ENCODE measurements at places on chromosomes 5 and 9. TPM values are rescaled to one million over a fixed set of nuclear protein-coding genes. Genes with fewer than 3 reads are reported as not detected.

Gene APBA1
- total RNA-seq: 1.1 TPM

Gene CKMT2
- 2.4 TPM for total RNA-seq

- H3K4me1 ChIP-seq: no peaks in the 10 kb centered on the region
- no peaks in the 10 kb centered on the region for H3K27me3 ChIP-seq
- no peak overlapping the region for H3K27ac ChIP-seq
- DNase-seq: no peak
- no peak overlapping the region for H3K4me3 ChIP-seq
Observed at GRCh38 chr5:179439181-179439985, 94.1 kb upstream of the ADAMTS2 start.

DNA sequence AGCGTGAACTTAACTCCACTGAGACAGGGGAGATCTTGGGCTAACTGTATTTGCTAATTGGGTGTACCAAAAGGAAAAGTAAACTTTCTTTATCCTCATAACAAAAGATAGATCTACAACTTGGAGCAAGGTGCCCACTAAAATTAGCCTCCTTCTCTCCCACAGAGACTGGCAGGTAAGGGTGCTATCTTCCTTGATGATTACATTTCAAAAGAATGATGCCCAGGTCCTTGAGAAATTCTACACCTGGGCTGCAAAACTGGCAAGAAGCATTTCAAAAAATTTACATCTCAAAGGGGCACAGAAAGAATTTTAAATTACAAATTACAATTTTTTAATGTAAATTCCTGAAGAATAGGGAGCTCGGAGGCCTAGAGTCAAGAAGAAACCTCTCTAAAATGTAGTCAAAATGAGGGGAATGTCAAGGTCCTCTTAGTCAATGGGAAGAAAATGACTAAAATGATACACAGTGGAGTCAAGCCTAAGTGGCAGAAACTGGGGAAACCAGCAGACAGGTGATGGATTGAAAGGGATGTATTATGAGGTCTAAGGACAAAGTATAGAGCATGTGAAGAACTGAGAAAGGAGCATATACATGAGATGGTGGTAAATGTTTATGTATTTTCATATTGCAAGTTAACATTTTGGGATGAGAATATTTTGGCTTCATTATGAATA, 348.3 kb upstream of the TUSC1 start:
- H3K4me1 ChIP-seq: peaks cover 23% of the 10 kb centered on the region
- no peaks in the 10 kb centered on the region for H3K36me3 ChIP-seq
- H3K27me3 ChIP-seq: no peaks in the 10 kb centered on the region
- H3K4me3 ChIP-seq: no peak overlapping the region
- H3K27ac ChIP-seq: no peak overlapping the region

GRCh38 chr9:86069206-86069869, 30.0 kb downstream of the GOLM1 start:
- H3K4me3 ChIP-seq: no peak overlapping the region
- peaks cover 2% of the 10 kb centered on the region for H3K4me1 ChIP-seq
- no peak for DNase-seq
- no peaks in the 10 kb centered on the region for H3K27me3 ChIP-seq
- H3K36me3 ChIP-seq: no peaks in the 10 kb centered on the region
- H3K27ac ChIP-seq: no peak overlapping the region

Gene PLPP6
- total RNA-seq: 13.3 TPM

DNA sequence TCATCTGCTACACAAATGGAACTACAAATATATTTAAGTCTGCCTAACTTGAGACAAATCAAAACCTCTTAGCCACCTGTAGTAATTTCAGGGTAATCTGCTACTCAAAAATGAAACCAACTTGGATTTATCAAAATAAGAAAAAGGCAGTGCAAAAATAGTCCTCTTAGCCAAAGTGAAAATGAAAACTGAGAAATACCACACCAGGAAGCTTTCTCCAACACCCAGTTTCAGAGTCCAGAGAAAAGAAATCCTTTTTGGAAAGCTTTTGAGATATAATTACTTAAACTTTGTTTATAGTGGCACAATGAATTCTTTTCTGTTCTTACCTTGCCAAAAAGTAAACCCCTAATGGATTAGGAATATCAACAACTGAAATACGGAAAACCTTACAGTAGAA, 990.4 kb downstream of the EFNA5 start:
- no peaks in the 10 kb centered on the region for H3K27me3 ChIP-seq
- no peaks in the 10 kb centered on the region for H3K36me3 ChIP-seq
- no peak for DNase-seq
- H3K4me1 ChIP-seq: no peaks in the 10 kb centered on the region

Measured in H1 (cell line).